NCI-H524 (cell line): ENCODE measurements at places on chromosomes 12 and 14.

DNA sequence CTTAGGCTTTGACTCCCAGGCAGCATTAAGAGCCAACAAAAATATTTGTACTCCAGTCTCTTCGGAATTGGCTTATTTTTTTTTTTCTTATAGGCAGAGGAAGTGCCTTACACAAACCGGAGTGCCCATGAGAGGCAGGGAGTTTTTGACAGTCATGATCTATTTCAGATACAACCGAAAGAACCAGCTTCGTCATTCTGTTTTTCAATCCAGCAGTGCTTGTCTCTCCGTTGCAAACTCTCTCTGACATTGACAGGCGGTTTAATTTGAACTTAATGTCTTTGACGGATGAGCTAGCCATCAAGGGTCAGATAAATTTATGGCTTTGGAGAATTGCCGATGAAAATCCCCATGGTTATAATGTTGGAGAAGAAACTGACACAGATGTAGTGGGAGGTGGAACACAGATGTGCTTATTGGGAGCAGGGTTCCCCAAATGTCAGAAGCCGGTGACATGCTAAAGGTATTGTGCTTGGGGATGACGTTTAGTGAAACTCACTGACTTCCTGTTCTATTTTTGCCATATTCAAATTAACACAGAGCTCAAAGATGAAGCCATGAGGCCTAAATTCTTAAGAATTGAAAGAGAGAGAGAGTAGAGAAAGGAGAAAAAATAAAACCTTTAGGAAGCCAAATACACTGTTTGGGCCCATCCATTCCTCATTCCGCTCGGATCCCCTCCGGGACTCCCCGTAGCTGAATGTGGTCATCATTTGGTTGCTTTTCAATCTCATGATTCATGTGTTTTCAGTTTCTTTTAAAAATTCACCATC is 59.7 kb downstream of the PLXNC1 start:
- no peak for DNase-seq

DNA sequence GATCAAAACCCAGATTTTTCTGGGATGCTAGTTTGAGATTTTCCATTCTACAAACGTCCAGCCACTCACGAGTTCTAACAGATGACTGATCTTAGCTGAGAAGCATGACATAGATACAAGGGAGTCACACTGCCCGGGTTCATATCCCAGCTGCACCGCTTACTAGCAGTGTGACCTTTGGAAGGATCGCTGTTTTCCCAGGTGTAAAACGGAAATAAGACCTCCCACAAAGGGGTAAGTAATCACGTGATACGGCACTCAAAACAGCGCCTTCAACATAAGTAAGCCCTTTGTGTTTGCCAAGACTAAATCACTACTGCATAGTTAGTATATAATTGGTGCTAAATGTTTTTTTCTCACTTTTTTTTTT is 624 bp upstream of the PWP1 start:
- peak; percentile 14 for DNase-seq

DNA sequence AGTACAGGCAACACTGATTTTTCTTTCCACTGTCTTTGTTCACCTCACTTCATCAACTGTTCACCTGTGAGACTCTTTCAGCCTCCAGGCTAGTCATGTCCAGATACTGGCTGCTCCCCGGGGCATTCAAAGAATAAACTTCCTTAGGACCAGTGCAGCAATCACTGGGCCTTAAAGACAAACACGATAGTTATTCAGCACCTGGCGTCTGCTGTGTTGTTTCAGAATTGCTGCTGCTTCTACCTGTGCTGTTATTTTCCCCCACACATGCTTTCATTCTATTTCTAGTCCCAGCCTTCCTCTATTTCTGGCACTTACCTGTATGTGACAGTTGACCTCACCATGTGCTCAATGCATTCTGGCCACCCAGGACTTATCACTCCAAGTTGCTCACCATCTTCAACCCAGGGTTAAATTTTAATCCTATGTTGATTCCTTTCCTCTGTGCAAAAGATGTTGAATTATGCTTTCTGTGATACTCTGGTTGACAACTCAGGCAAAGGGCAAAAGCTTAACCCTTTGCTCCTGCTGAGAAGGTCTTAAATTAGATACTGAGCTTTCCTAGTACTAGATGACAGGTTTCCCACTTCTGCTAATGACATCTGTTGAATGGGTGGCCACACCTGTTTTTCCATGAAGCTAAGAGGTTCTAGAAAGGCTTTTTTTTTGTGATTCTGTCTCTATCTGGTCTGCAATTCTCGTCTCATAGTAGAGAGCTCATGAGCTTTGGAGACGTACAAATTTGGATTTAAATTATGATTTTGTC is 41.4 kb downstream of the PTPRQ start:
- DNase-seq: no peak

GRCh38 chr14:100788517-100788916 is 37.4 kb upstream of the MEG3 start:
- DNase-seq: no peak

- DNase-seq: no peak
Observed at GRCh38 chr12:131074221-131075083, 120.7 kb downstream of the ADGRD1 start.

- no peak for DNase-seq
Observed at GRCh38 chr12:7555752-7556151, 52.2 kb upstream of the CD163 start.

DNA sequence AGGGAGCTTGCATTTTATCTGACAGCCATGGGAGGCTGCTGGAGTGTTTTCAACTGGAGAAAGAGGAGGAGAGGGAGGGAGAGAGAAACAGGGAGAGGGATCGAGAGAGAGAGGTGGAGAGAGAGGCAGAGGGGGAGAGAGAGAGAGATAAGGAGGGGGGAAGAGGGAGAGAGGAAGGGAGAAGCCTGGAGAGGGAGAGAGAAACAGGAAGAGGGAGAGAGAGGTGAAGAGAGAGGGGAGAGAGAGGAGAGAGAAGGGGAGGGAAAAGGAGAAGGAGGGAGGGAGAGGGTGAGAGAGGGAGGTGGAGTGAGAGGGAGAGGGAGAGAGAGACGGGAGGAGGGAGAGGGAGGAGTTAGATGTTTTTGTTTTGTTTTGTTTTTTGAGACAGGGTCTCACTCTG is 45.6 kb downstream of the DNAH10 start:
- DNase-seq: no peak

GRCh38 chr12:49825971-49826421 is 2.2 kb downstream of the NCKAP5L start:
- DNase-seq: no peak

DNA sequence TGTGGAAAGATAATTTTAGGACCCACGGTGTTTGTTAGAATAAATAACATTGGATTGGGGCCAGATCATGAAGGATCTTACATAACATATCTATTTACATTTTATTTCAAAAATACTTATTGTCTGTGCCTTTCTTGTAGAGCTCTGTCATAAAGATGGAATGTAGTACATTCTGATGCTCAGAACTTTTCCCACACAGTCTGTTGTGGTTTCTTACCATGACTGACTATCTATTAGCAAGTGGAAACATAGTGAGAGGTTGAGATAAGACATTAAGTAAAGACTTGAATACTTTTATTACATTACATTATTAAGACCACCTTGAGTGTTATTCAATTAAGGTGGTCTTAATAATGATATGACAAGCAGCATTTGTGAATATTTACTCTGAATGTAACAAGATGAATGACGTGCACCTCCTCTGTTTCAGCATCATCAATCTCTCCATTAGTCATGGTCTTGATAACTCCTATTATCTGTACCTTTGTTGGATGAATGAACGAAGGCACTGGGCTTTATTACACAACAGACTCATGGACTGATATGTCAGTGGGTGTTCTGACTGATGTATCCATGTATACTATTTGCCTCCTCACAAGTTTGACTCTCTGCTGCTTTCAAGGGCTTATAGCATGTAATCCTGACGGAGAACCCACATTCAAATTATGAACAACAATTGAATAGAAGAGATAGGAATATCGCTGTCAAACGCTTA is 883.0 kb upstream of the FLRT2 start:
- DNase-seq: no peak

- DNase-seq: no peak
Observed at GRCh38 chr14:96050482-96050881, 11.3 kb downstream of the C14orf132 start.

DNA sequence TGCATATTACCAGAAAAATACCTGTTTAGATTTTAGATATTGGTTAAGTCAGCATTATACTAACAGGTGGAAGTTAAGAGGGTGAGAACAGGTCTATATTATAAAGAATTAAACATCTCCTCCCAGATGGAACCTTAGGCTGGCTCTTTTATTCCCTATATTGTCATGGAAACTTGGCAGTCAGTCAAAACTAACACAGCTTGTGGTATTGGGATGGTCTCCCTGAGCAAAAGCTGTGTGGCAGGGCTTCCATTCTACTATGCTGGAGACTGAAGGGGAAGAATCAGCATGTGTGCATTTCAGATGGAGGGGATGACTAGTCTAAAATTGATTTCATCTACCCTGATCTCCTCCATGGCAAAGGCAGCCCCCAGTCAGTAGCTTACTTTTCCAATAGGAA is 66.7 kb downstream of the SMOC1 start:
- DNase-seq: no peak
